Right ventricle myocardium superior (tissue), 1 donor: ENCODE measurements at places on chromosomes 12 and 14. TPM values are rescaled to one million over a fixed set of nuclear protein-coding genes. Genes with fewer than 3 reads are reported as not detected.

- peak; percentile 78 for DNase-seq
Observed at GRCh38 chr14:100850841-100851585, 25.1 kb downstream of the MEG3 start.

GRCh38 chr12:132261328-132262138 lies 67.9 kb downstream of the GALNT9 start:
- DNase-seq, result no peak

- no peak for DNase-seq
Observed at GRCh38 chr14:89186856-89187376, 230.1 kb downstream of the FOXN3 start.

GRCh38 chr12:132560364-132560613 lies 50.1 kb downstream of the LRCOL1 start:
- DNase-seq, result no peak

DNA sequence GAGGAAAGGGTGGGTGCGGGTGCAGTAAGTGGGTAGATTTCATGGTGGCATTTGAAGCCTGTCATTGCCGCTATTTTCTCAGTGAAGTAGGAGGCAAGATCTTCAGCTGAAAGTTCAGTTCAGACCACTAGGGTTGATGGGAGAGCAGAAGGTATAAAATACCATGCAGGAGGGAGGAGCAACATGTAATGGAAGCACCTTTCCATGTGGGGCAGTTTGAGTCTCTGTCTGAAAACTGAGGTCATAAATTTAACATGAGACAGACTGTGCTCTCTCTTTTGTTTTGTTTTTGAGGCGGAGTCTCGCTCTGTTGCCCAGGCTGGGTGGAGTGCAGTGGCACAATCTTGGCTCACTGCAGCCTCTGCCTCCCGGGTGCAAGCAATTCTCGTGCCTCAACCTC lies 22.7 kb downstream of the LRRC74A start:
- no peak for DNase-seq

- no peak for DNase-seq
Observed at GRCh38 chr12:70722584-70723343, 85.5 kb upstream of the PTPRB start.

- DNase-seq, result no peak
Observed at GRCh38 chr14:33810308-33810707, 140.6 kb downstream of the EGLN3 start.

DNA sequence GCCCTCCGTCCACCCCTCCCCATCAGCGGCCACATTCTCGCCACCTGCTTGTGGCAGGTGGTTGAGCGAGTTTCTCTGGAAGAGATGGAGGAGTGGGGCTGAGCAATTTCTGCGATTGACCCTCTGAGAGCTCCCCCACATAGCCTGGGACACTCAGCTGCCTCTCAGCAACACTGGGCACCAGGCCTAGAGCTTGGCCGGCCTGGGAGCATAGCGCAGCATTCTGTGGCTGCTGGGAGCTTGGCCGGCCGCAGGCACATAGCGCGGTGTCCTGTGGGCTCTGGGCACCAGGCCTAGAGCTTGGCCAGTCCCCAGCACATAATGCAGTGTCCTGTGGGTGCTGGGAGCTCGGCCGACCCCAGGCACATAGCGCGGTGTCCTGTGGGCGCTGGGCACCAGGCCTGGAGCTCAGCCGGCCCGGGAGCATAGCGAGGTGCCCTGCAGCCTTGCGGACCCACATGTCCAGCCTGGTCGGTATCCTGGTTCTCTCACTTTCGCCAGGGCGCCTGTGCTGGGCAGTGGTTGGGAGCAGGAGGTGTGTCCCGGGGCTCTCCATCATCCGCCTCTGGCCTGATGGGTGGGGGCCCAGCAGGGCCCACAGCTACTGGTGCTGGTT lies 43.8 kb downstream of the LRCOL1 start:
- no peak for DNase-seq

DNA sequence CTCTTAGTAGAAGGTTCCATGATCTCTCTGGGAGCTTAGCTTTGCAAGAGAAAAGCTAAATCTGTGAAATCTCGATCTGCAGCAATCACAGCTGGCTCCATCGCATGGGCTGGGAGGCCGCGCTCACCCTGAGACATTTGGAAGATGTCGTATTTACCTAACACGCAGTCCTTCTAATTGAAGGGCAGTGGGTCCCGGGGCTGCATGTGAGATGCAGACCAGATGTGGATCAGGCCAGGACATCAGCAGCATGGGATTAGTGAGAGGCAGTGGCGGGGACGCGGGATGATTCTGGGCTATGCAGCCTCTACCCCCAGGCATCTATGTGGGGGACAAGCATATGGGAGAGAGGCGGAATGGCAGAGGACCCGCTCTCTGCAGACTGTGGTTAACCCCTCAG lies 312.4 kb upstream of the RTL1 start:
- no peak for DNase-seq

GRCh38 chr12:131672941-131673887 lies 37.7 kb upstream of the SFSWAP start:
- no peak for DNase-seq

The ANO2 gene
- 12.6 TPM for total RNA-seq

The NINJ2 gene
- 12.6 TPM for total RNA-seq

The ACSS3 gene
- 25.8 TPM for total RNA-seq

The TNFAIP2 gene
- 46.7 TPM for total RNA-seq
